ENCODE measurements at places on chromosomes 12 and 14. TPM values are rescaled to one million over a fixed set of nuclear protein-coding genes. Genes with fewer than 3 reads are reported as not detected.

Gene CRIP1
- total RNA-seq = 16.0 TPM

Gene GLIPR1L1
- not detected for total RNA-seq

Gene CD4
- 0.23 TPM for total RNA-seq

Gene COL2A1
- total RNA-seq = 0.07 TPM

Gene IFT81
- 8.4 TPM for total RNA-seq

Gene SMCO2
- total RNA-seq = not detected

Gene FOXM1
- 20.9 TPM for total RNA-seq

Gene MYF6
- not detected for total RNA-seq

Gene FGD4
- total RNA-seq = 10.1 TPM

Gene RNFT2
- total RNA-seq = 0.14 TPM

Gene RIMKLB
- 24.7 TPM for total RNA-seq

Gene CCDC198
- total RNA-seq = not detected

Gene CLEC4D
- total RNA-seq = not detected

Gene ZBTB1
- total RNA-seq = 19.6 TPM

Gene PMCH
- total RNA-seq = not detected

Gene VWF
- total RNA-seq = 0.56 TPM

Gene NELL2
- not detected for total RNA-seq

Gene SCN8A
- under 0.01 TPM for total RNA-seq

Gene ART4
- not detected for total RNA-seq

Gene SCFD1
- total RNA-seq = 32.9 TPM

Gene SLCO1A2
- total RNA-seq = not detected

Gene RHEBL1
- total RNA-seq = 0.09 TPM

Gene ESR2
- 0.05 TPM for total RNA-seq

Gene CMTM5
- total RNA-seq = not detected

Gene RERG
- 0.28 TPM for total RNA-seq

Measured in airway epithelial cell (primary cell).